ENCODE measurements at places on chromosomes 5 and 9.

GRCh38 chr5:151491062-151491461 lies 43.7 kb downstream of the SLC36A1 start:
- no peak for DNase-seq

DNA sequence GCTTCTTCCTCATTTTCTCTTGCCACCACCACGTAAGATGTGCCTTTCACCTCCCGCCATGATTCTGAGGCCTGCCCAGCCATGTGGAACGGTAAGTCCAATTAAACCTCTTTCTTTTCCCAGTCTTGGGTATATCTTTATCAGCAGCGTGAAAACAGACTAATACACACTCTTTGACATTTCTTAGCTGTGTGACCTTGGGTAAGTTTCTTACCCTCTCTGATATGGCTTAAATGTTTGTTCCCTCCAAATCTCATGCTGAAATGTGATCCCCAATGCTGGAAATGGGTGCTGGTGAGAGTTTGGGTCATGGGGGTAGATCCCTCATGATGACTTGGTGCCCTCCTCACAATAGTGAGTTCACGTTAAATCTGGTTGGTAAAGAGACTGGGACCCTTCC lies 188.8 kb upstream of the IRX4 start:
- no peak for DNase-seq

GRCh38 chr5:63500242-63500641 lies 462.0 kb downstream of the HTR1A start:
- no peak for DNase-seq

GRCh38 chr5:93874080-93874479 lies 132.7 kb upstream of the POU5F2 start:
- DNase-seq: no peak

DNA sequence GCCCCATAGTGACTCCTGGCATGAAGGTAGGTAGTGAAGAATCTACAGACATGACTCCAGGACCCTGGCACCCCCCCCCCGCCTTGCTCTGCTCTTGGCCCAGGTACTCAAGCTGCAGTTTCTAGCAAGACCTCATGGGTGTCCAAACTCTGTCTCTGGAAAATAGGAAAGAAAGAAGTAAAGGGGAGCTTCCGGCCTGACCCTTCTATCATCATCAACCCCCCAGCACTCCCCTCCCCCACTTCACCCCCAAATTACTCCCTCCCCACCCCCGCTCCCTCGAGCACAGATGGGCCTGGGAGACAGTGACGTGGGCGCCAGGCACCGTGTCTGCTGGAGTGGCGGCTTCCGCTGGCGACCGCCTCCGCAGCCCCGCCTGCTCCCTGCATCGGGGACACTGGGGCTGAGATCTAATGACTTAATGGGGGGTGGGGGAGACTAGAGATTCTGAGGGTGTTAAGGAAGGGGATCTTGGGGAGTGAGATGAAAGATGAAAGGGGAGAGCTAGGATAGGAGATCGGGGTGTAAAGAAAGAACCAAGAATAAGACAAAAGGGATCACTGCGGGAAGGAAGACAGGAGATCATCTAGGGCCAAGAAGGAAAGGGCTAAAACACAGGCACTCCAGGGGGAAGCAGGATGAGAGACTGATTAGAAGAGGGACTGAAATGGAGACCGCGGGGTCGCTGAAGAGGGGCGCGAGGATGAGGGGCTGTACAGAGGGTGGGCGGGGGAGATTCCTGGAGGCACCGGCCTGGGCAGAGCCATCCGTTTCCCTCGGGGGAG lies 1.1 kb upstream of the DNAJB5 start:
- no peak for DNase-seq

DNA sequence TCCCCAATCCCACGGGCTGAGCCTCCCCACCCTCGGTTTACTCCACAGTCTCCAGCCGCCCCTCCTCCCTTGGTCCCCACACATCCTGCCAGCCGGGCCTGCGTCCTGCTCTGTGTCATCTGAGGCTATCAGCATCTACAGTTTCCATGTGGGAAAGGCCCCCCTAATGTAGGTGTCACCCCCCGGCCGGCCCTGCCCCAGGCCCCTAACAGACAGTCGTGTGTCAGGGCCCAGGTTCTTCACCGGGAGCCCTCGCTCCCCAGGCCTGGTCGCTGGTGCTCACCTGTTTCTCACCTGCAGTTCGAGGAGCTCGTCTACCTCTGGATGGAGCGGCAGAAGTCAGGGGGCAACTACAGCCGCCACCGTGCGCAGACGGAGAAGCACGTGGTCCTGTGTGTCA lies 62.7 kb downstream of the KCNT1 start:
- DNase-seq: no peak

DNA sequence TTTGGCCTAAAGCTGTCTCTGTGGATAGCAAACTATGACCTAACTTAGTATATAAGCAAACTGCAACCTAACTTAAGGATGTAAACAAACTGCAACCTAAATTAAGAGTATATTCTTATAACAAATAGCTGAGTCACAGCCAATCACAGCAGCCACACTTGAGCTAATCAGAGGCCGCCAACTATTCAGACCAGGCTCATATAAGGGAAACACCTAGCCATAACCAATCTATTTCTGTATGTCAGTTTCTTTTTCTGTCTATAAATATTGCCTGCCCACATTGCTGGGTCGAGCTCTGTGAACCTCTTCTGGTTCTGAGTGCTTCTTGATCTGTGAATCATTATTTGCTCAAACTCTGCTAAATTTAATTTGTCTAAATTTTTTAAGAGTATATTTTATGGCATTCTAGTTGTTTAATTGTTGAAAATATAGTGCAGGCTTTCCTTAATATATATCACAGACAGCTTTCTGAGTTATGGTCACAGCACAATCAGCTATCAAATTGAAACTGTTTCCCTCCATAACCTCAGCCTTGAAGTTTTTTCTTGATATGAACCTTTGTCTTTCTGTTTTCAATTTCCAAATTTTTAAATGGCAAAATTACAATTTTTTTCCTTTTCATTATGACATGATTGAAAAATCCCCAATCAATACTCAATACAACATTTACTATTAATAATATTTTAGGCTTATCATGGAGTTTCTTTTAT lies 327.1 kb upstream of the NUDT12 start:
- DNase-seq: no peak

DNA sequence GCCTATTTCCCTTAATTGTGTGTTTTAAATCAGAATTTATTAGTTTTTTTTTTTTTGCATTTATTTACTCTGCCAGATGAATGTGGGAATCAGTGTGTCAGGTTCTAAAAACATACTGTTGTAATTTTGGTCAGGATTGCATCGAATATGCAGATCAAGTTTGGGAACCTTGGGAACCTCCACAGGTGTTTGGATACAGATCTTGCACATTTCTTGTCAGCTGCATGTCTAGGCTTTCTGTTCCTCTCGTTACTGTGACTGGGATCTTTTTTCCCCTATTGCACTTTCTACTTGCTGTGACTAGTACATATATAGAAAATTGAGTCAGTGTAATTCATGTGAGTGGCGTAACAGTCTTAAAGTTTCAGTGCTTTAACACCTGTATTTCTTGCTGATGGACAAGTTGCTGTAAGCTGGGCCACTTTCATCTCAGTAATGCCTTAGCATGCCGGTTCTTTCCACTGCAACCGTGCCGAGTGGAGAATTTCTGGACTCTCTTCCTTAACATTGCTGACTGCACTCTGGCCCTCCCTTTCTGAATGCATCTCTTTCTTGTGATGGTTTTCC lies 112.5 kb downstream of the TENT4A start:
- DNase-seq: no peak

GRCh38 chr9:35226651-35227050 lies 64.8 kb downstream of the UNC13B start:
- DNase-seq: no peak

- DNase-seq: no peak
These were observed 75.6 kb upstream of the STXBP1 start for GRCh38 chr9:127536499-127536898.

GRCh38 chr5:155772009-155772662 lies 554.8 kb upstream of the SGCD start:
- DNase-seq: no peak

- DNase-seq: no peak
These were observed 68.5 kb downstream of the SLC28A3 start for GRCh38 chr9:84271921-84272556.

DNA sequence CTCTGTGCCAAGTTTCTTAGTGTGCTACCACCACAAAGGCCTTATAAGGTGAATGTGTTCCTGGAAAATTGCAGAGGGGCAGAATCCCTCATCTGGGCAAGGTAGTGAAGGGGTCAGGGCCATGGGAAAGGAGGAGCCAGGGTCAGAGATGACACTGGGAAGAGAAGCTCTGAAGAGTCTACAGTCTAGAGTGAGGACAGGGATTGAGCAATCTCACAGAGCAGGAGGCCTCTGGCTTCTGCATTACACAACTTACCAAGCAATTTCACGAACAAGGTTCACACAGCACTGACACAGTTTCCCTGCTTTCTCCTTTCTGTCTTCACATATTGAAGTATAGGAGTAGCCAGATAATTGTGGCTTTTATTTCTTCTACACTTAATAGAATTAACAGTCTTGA lies 24.5 kb upstream of the IDNK start:
- peak; percentile 64 for DNase-seq
